H54 (cell line): ENCODE measurements at places on chromosomes 12 and 14.

GRCh38 chr14:74904635-74905503 is 18.2 kb downstream of the RPS6KL1 start:
- no peak for DNase-seq

DNA sequence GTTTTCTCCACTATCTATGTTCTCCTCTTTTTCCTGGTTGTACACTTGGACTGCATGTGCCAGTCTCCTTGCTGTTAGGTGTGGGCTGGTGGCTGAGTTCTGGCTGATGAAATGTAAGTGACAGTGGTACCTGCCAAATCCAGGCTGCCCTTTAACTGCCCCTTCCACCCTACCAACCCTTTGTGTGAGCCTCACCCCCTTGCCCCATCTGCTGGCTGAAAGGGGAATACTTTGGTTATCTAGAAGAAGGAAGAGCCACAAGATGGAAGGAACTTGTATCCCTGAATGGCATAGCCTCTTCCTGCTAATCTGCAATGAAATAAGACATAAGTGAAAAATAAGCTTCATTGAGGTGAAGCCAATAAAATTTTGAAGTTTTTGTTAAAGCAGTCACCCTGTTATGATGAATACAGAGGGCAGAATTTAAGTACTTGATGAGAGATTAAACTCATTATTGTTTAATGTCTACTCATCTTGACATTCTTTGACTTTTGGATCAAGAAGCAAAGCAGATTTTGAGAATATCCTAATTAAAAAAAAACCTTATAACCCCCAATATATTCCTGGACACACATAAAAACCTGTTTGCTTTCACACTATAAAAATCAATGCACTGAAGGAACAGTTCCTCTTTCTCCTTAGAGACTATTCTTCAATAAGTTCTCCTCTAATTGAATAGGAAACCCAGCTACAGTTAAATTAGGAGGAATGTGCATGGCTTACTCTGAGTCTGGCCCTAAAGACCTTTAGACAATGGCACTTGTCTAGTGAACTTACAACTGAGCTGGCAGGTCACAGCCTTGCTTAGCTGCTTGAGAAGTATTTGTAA is 262.6 kb upstream of the BTG1 start:
- peak; percentile 6 for DNase-seq

GRCh38 chr14:79089576-79089975 is 919.4 kb downstream of the NRXN3 start:
- no peak for DNase-seq

- DNase-seq: no peak
These were observed 25.5 kb downstream of the ATF7IP start for GRCh38 chr12:14390870-14391530.

- peak; percentile 49 for DNase-seq
These were observed 244.4 kb downstream of the ZFP36L1 start for GRCh38 chr14:68548194-68549076.

DNA sequence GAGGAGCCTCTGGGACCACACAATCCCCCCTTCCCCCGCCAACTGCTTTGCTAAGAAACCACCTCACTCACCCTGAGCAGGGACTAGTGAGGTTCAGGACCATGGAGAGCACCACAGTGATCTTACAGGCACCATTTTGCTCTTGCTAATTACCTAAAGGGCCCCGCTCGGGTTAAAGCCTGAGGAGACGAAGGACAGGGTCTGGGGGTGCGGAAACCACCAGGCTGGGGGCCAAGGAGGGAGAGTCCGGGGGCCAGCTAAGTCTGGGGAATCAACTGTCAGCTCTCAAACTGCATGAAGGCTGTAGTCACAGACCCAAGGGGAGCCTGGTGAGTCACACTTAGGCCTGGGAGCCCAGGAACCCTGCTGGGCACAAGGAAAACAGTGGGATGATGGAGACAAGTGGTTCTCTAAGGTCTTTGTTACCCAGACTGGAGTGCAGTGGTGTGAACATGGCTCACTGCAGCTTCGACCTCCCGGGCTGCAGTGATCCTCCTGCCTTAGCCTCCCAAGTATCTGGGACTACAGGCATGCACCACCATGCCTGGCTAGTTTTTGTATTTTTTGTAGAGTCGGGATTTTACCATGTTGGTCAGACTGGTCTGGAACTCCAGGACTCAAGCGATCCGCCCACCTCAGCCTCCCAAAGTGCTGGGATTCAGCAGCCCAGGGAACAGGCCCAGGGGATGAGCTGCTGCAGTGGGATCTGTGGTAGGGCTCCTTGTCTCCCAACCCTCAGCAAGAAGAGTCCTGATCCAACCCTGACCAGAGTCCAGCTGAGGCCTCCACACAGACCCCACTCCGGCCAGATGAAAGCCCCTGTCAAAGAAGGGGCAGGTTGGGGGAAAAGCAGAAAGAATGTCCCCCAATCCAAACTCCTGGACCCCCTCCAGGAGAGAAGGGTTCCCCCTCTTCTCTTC is 98.8 kb downstream of the CALM1 start:
- DNase-seq: peak; percentile 99

- DNase-seq: no peak
These were observed 96.9 kb downstream of the FIGNL2 start for GRCh38 chr12:51751661-51752060.
